ENCODE measurements at places on chromosomes 6 and 20. TPM values are rescaled to one million over a fixed set of nuclear protein-coding genes. Genes with fewer than 3 reads are reported as not detected.

The COL19A1 gene
- not detected for total RNA-seq

The FUT9 gene
- not detected for total RNA-seq

- DNase-seq: no peak
Observed at GRCh38 chr6:32522302-32523047, 7.6 kb downstream of the HLA-DRB5 start.

DNA sequence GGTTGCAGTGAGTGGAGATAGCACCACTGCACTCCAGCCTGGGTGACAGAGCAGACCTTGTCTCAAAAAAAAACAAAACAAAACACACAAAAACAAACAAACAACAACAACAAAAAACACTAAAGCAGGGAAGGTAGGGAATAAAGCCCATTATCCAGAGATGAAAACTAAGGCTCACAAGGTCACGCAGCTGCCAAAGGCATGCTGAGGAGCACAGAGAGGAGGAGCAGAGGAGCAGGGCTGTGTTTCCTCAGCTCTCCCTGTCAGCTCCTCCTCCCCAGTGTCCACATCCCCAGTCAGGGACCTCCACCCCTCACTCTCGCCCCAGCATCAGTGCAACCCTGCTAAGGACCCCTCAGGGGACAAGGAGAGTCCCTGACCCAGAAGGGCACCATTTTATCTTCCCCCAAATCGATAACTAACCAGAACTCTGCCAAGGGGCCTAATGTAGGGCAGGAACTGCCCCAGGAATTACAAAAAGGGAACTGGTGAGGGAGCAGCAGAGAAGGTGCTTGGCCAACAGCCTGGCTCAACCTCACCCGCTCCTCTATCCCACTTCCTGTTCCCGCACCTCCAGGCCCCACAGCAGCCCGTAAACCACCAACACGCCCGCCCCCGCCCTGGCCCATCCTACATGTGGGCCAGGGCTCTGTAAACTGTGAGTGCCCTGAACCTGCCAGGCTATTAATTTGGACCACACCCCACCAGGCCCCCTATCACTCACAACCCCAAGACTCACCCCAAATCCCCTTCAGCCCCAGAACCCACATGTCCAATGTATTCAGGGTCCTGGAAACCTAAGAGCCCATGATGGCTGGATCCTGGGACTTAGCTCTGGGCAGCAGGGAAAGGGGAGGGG is 9.0 kb downstream of the TEAD3 start:
- no peak for DNase-seq

GRCh38 chr6:112176175-112176574 is 78.2 kb downstream of the LAMA4 start:
- no peak for DNase-seq

DNA sequence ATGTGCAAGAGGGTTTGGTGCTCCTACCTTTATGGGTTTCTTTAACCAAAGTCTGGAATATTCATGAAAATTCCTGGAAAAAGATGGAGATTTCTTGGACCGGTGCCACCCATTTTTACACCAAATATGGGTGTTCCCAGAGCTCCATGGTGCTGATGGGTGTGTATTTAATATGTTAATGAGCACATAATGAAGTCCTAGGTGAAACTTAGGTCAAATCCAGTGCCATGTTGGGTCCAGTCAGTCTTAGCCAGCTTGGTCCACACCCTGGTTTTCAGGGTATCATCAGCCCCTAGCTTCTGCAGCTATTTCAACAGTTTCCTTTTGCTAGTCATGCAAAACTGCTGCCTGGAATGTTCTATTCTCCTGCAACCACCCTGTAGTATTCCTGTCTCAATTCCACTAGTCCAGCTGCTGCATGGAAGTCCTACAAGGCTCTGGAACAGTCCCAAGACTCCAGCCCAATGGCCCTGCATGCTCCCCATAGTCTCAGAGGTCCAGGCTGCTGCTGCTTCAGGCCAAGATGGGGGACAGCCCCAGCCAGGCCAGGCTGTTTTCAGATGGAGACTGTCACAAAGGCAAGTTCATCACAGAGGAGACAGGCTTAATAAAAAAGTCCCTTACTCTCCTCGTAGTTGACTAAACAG is 31.8 kb downstream of the CST9L start:
- DNase-seq: no peak

The ZBTB12 gene
- total RNA-seq: 13.3 TPM

- no peak for DNase-seq
Observed at GRCh38 chr20:48326434-48326691, 501.4 kb downstream of the PREX1 start.

The TRAPPC3L gene
- total RNA-seq: not detected

The ZC3H12D gene
- total RNA-seq: 92.0 TPM

DNA sequence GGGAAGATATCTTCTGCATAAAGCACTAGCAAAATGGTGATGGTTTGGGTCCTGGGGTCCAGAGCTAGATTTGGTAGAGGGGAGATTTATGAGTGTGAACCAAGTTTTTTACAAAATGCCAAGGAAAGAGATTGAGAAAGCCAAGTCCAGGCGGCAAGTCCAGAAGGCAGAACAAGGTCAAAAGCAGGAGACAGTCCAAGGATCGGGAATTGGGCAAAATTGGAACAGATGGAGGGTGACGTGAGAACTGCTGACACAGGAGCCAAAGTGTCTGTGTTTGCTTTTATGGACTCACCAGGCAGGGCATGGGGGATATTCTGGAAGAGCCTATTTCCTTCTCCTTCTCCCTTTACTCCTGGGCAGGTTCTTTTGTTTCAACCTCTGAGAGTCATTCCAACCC is 4.1 kb downstream of the NHLRC1 start:
- DNase-seq: no peak

DNA sequence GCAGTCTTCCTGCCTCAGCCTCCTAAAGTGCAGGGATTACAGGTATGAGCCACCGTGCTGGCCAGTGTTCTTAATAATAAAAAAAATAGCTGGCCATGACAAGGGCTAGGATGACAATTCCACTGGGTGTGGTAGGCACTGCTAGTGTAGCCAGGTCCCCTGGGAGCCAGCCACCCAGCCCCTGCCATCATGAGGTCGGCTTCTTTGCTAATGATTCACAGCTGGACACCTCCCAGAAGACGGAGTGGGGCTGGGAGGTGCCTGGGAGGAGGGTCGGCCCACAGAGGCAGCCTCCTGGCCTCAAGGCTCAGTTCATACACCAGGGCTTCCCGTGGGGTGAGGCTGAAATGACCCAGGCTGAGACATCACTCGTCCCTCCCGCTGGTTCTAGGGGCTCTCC is 230.4 kb downstream of the TAF4 start:
- DNase-seq: no peak

The MEP1A gene
- not detected for total RNA-seq

- no peak for DNase-seq
Observed at GRCh38 chr6:113539202-113539601, 317.9 kb upstream of the MARCKS start.

DNA sequence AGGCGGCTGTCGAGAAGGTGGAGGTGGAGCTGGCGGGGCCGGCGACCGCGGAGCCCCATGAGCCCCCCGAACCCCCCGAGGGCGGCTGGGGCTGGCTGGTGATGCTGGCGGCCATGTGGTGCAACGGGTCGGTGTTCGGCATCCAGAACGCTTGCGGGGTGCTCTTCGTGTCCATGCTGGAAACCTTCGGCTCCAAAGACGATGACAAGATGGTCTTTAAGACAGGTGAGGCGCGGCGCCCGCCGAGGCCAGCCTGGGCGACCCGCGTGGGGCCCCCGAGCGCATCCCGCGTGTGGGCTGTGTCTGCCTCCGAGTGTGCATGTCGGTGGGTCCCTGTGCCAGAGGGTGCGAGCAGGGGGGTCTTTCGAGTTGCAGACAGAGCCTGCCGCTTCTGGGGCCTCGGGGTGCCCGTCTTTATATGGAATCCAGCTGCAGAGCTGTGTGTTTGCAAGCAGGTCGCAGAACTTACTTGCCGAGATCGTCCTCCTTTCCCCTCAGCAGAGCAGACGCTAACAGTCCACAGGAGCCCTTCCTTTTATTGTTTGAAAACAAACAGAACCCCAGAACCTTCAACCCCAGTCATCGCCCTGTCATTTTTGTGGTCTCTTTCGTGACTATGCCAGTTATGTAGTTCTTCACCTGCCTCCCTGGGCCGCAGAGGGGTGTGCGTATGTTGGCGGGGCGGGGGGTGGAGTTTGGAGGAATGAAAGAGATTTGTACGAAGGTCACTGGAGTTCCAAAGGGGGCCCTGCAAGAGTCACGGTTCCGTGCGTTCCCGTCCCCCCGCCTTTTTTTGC is 766 bp downstream of the SLC16A10 start:
- peak; percentile 46 for DNase-seq

GRCh38 chr6:92243315-92243714 is 1176.0 kb downstream of the EPHA7 start:
- no peak for DNase-seq

DNA sequence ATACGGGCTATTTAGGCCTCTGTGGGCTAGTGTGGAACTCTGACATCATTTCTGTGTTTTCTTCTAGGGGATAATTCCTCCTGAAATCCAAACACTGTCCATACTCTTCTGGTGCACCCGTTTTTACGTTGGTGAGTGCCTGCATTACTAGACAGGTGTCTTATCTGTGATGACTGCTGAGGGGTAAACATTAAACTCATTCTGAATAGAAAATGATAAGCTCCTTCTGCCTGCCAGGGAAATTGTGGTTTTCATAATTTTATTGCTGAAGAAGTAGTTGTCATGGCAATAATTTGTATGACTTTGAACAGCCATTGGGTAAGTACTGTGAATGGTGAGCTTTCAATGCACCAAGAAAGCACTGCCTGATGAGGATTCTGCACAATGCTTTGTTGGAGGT is 705.6 kb downstream of the UTRN start:
- DNase-seq: no peak

The TCP11 gene
- total RNA-seq: not detected

DNA sequence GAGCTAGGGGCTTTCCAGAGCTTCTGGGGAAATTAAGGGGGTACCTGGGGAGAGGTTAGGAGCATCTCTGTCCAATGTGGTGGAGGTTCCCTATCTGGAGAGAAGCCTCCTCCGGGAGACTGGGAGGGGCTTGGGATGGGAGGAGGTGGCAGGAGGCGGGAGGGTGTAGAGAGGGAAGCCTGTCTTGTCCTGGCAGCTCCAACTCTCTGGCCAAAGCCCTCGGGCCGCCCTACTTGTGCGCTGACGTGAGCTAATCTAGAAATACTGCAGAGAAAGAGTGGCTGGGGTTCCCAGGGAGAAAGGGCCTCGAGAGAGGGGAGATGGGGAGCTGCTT is 1.6 kb upstream of the SLC32A1 start:
- DNase-seq: no peak

DNA sequence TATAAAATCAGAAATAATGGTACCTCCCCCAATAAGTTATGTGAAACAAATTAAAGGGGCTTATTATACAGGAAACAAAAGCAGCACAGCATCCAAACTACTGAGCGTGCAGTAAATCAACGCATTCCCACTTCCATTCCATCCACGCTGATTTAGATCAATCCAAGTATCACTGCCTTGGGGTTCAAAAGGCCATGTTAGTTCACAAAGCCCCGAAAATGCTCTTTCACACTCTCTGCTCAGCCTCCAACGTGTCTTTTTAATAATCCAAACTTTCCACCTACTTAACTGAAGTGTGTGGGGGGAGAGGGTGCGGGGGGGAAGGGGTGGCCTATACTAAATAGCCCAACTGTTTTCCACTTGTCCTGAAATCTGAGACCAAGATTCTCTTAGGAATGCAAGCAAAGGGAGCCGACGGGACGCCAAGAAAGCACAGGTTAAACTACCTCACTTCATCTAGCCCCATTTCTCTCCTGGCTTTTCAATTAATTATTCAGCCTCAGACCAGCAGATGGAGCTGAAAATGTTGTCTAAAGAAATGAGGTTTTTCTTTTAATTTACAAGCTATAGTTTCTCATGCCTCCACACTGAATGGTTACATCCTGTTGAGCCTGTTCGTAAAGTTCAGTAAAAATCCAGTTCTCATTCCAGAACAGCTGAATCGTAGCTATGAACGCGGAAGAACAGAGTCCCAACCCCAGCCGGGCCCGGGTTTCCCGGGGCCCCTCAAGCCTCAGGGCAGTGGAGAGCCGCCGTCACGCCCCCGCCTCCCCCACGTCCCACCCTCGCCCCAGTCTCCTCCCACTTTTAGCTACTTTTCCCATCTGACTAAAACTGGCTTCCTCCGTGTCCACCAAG is 1.0 kb upstream of the NXT1 start:
- peak; percentile 89 for DNase-seq

The FHL5 gene
- total RNA-seq: not detected

GRCh38 chr20:16576219-16576618 is 3.0 kb upstream of the KIF16B start:
- no peak for DNase-seq

DNA sequence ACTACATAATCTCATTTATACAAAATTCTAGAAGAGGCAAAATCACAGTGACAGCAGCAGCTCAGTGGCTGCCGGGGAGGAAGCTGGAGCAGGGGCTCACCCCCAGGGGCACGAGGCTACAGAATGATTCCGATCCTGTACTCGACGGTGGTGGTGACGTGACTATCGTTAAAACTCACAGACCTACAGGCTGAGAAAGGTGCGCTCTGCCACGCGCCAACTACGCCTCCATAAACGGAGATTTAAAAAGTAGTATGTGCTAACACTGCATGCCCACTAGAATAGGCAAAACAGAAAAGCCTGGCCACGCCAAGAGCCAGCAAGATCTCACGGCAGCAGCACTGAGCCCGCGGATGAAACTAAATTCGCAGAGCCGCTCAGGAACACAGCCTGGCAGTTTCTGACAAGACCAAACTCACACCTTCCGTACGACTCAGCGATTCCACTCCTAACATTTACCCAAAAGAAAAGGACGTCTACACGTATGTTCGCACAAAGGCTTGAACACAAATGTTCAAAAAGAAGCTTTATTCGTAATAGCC is 25.2 kb downstream of the TAF4 start:
- peak; percentile 92 for DNase-seq

- DNase-seq: no peak
Observed at GRCh38 chr6:25794784-25795183, 37.1 kb downstream of the SLC17A1 start.

DNA sequence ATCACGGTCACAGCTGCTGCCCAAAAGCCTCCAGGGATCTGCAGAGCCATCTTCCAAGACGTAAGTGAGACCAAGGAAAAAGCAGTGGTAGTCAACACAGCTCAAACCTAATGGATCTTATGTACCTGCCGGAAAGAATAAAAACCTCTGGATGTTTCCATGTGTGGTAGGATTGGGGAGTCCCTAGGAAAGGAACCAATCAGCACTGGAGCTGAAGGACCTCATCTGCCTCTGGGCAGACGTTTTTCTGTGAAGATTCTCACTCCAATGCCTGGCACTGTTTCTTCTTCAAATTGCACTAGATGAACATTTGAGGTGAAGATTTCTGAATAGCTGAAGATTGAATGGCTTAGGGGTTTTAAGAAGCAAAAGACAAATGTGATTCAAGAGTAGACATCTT is at the start of gene HLA-DQB2:
TSS of gene HLA-DQB2 (minus strand) at position 112 of the 400 bp plus-strand sequence. CDS start at position 50, 62 bp downstream.
- no peak for DNase-seq

DNA sequence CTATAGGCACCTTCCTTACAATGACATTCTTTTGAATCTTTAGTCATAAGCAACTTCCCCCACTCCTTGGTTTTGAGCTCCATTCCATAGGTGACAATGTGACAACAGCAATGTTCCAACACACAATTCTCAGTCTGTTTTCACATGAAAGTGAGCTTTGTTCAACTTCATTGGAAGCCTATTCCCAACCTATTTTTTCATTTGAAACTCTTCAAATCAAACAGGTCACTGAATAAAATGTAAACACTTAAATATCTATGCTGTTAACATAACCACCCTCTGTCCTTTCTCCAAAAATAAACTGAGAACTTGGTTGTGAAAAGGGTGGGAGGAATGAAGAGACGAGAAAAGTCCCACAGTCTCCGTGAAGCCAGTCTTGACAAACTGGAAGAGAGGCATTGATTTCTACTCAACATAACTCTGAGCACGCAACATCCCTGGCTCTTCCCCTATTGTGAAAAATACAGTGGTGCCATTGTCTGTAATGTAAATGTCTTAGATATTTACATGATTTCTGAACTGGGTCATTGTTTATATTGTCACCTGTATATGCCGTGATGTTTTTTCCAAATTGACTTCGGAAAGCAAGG is 343.1 kb downstream of the TFAP2A start:
- DNase-seq: no peak
